Mesendoderm (in vitro differentiated cells): ENCODE measurements at places on chromosomes 3 and 15.
A peak's percentile ranks its signal among the peaks of the same experiment; 100 is the strongest.

GRCh38 chr15:66859688-66860253 is 157.7 kb downstream of the SMAD6 start:
- H3K4me1 ChIP-seq, result no peaks in the 10 kb centered on the region
- no peak overlapping the region for H3K27ac ChIP-seq
- H3K36me3 ChIP-seq, result no peaks in the 10 kb centered on the region
- H3K4me3 ChIP-seq, result no peak overlapping the region
- DNase-seq, result no peak
- H3K27me3 ChIP-seq, result no peaks in the 10 kb centered on the region

DNA sequence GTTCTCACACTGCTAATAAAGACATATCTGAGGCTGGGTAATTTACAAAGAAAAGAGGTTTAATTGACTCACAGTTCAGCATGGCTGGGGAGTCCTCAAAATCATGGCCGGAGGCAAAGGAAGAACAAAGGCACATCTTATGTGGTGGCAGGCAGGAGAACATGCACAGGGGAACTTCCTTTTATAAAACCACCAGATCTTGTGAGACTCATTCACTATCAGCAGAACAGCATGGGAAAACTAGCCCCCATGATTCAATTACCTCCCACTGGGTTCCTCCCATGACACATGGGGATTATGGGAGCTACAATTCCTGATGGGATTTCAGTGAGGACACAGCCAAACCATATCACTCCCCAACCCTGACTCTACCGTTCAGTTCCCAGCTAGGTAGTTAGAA is 59.7 kb upstream of the MINAR1 start:
- no peaks in the 10 kb centered on the region for H3K27me3 ChIP-seq
- H3K27ac ChIP-seq, result peak overlapping the region; percentile 69
- peak; percentile 79 for DNase-seq
- peaks cover 13% of the 10 kb centered on the region for H3K4me1 ChIP-seq
- H3K4me3 ChIP-seq, result no peak overlapping the region
- no peaks in the 10 kb centered on the region for H3K36me3 ChIP-seq

- no peaks in the 10 kb centered on the region for H3K36me3 ChIP-seq
- H3K4me1 ChIP-seq, result peaks cover 2% of the 10 kb centered on the region
- DNase-seq, result peak; percentile 89
- no peak overlapping the region for H3K4me3 ChIP-seq
- no peaks in the 10 kb centered on the region for H3K27me3 ChIP-seq
- peak overlapping the region; percentile 80 for H3K27ac ChIP-seq
Measured at GRCh38 chr3:105448338-105448982, 81.8 kb downstream of the ALCAM start.

DNA sequence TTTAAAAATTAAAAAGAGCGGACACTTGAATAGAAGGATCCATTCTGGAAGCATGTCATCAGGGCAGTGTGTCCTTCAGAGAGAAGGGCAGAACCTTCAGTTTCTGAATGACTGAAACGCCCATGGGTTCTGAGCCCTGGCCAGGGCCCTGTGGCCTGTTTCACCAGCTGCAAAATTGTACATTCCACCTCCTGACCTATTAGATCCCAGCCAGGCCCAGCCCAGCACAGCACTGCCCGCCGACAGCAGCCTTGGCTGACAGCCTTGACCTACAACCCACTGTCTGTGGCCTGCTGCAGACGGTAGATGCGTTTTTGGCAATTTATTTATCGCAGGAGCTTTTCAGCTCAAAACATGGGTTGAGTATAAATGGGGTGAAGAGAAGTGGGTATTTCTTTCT is 5.9 kb upstream of the POLG start:
- no peak overlapping the region for H3K4me3 ChIP-seq
- H3K4me1 ChIP-seq, result no peaks in the 10 kb centered on the region
- H3K27ac ChIP-seq, result no peak overlapping the region

DNA sequence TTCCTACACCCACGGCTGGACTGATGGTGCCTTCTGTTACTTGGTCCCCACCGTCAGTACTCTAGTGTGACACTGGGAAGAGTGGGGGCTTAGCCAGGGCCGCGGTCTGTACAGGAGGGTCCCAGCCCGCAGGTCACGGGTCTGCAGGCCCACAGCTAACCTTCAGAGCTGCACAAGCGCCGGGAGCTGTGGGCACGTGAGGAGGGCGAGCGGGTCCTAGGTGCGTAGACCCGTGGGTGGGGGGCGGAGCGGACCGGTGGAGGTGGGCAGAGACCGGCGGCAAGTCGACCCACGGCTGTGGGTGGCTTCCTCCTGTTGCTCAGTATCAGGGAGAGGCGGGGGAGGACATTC is 1.2 kb downstream of the TNFAIP8L3 start:
- DNase-seq, result no peak
- H3K4me3 ChIP-seq, result no peak overlapping the region
- no peaks in the 10 kb centered on the region for H3K36me3 ChIP-seq
- no peaks in the 10 kb centered on the region for H3K4me1 ChIP-seq
- H3K27me3 ChIP-seq, result peaks cover 33% of the 10 kb centered on the region
- H3K27ac ChIP-seq, result no peak overlapping the region

DNA sequence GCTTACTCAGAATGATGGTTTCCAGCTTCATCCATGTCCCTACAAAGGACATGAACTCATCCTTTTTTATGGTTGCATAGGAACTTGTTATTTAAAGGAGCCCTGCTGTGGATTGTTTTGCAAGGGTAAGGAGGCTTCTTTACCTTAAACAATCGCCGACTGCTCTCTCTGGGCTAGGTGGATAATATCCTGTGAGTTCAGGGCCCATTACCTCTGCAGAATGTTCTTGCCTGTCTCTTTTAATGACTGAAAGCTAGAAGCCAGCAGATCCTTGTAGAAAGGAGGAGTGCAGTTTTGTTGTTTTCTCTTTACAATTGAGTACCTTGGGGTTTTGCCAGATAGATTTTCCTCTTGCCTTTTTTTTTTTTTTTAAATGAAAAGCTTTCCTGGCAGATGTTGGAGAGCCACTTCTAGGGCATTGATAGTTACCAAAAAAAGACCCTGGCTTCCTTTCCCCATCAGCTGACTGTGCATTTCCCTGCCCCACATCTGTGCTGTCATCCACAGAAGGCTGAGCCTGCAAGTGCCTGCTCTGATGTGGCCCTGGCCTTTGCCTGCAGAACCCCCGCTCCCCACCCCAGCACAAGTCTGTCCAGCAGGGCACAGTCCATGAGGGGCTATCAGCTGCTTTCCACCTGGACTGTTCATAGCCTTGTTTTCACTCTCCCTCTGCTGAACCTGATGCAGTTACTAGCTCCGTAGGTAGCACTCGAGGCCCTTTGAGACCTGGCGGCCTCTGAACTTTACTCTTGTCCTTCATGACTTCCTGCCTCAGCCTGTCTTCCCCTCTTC is 113.1 kb downstream of the CHCHD6 start:
- no peak overlapping the region for H3K4me3 ChIP-seq
- no peaks in the 10 kb centered on the region for H3K36me3 ChIP-seq
- H3K27me3 ChIP-seq, result no peaks in the 10 kb centered on the region
- DNase-seq, result no peak
- no peak overlapping the region for H3K27ac ChIP-seq

DNA sequence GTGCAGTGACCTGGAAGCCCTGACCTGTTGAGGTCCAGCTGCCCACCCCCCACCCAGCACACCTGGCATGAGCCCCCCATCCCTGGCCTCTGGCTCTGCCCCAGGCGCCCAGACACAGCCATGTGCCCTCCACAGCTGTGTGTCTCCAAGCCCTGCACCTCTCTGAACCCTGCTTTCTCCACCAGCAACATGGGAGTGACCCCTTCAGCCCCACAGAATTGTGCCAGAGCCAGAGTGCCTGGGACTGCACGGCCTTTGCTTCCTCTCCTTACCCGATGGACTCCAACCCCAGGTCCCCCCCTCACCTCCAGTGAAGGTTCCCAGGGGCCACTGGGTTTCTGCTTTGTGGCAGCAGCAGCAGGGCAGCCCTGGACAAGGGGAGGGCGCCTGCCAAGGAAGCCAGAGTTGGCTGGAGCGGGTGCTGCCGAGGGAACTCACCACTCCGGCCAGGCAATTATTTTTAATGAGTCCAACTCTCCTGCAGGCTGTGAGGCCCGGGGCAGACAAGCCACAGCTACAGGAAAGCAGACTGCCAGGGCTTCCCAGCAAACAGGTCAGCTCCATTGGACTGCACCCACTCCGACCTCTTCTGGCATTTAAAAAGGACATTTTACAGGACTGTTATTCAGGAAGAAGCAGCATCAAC is 24.1 kb downstream of the PRR20G start:
- no peak overlapping the region for H3K27ac ChIP-seq
- no peaks in the 10 kb centered on the region for H3K27me3 ChIP-seq
- H3K4me3 ChIP-seq, result no peak overlapping the region

DNA sequence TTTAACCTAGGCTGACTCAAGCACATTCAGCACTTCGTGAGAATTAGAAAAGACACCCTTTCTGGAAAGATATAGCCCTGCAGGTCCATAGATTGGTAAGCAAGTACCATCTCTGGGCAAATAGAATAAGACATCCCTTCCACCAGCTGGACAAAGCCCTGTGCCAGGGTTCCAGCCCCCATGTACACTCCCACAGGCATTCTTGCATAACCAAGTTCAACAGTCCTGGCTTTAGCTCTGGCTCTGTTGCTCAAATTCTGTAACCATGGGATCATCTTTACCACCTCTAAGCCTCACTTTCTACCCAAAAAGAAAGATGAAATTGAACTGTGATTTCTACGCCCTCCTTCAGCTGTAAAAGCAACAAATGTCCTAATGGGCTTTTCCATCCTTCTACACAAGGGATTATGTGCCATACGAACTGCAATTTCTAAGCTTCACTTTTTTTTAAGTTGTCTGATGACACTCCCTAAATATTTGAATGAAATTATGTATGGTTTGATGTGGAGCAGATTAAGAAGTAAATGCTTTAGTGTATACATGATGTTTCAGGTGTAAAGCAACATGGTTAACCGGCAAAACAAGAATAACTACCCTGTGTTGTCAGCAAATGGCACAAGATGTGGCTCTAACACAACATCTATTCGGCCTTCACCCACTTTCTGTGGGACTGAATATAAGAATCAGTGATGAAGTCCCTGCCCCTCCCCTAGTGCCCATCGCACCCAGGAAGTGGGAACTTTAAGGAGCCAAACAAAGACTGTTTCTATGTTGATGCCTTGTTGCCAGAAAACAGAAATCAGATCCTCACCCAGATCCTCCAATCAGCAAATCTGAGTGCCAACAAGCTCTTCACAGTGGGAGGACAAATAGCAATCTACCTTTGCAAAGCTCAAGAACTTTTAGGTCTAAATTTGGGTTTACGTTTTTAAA is 165.7 kb downstream of the P3H2 start:
- no peak overlapping the region for H3K4me3 ChIP-seq
- H3K27me3 ChIP-seq, result no peaks in the 10 kb centered on the region
- DNase-seq, result no peak
- peaks cover 2% of the 10 kb centered on the region for H3K36me3 ChIP-seq

GRCh38 chr15:99409560-99409959 is 156.2 kb upstream of the MEF2A start:
- DNase-seq, result no peak
- no peak overlapping the region for H3K27ac ChIP-seq
- H3K36me3 ChIP-seq, result no peaks in the 10 kb centered on the region
- no peaks in the 10 kb centered on the region for H3K4me1 ChIP-seq

DNA sequence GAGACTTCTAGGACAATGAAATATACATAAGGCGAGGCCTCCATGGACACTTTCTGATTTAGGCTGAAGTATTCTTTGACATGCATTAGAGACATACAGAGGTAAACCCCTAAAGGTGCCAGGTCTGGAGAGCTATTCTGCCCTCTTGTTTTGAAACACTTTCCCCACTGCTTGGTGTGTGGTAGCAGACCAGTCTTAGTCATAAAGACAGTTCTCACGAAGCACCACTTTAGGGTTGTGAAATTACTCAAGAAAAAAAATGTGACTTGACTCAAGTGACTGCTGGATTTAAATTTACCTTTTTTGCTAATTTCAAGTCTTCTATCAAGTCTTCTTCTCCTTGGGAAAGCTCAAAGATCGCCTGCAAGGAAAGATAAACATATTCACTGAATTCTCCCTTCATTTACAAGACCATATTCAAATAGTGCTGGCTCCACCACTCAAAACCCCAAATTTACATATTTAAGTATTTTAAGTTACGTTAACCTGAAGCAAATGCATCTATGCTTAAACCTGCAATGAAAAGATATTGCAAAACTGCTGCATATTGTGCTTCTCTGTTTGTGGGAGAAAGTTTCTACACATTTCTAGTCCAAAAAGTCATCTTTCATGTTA is 48.4 kb downstream of the ARHGEF3 start:
- H3K36me3 ChIP-seq, result no peaks in the 10 kb centered on the region
- no peaks in the 10 kb centered on the region for H3K27me3 ChIP-seq
- H3K4me3 ChIP-seq, result no peak overlapping the region
- H3K27ac ChIP-seq, result no peak overlapping the region
- DNase-seq, result no peak

GRCh38 chr3:22451501-22451900 is 700.5 kb upstream of the ZNF385D start:
- DNase-seq, result no peak
- H3K27ac ChIP-seq, result no peak overlapping the region
- H3K36me3 ChIP-seq, result no peaks in the 10 kb centered on the region
- H3K4me1 ChIP-seq, result no peaks in the 10 kb centered on the region
- no peaks in the 10 kb centered on the region for H3K27me3 ChIP-seq

DNA sequence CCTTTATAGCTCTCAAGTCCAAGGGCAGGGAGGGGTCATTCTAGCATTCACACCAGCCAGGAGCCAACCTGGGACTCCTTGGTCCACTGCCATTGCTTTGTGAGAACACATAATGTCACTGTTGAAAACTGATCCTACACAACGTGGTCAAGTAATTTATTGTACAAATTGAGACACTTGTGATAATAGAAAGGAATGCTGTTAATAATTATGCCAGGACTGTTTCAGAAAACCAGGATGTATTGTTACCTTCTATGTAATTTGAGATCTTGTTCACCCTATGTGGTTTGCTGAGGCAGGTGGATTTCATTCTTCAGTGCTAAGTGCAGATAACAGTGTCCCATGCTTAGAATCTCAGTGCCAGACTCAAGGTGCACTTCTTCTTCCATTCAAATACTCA is 33.3 kb downstream of the TMCO5A start:
- H3K27me3 ChIP-seq, result no peaks in the 10 kb centered on the region
- no peak for DNase-seq
- no peak overlapping the region for H3K4me3 ChIP-seq
- no peak overlapping the region for H3K27ac ChIP-seq
- H3K4me1 ChIP-seq, result no peaks in the 10 kb centered on the region

DNA sequence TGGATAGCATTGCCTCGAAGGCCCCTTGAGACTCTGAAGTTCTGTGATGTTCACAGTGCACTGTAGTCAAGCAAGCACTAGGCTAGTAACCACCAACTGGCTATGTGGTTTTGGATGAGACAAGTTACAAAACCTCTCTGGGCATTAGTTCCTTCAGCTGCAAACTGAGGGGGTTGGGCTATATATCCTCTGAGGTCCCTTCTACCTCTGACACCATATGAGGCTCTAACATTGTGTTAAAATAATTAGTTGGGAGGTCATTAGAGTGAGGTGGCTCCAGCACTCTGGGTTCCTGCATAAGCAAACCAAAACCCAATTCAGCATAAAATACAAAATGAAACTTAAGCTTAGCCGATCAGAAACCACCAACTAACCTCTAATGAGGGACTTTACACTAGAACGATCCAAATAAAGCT is 209.5 kb upstream of the LRRN1 start:
- H3K4me1 ChIP-seq, result no peaks in the 10 kb centered on the region
- H3K36me3 ChIP-seq, result no peaks in the 10 kb centered on the region
- no peak for DNase-seq
- no peak overlapping the region for H3K27ac ChIP-seq
- no peak overlapping the region for H3K4me3 ChIP-seq
